Breast epithelium (tissue), 4 donors: ENCODE measurements at places on chromosomes 2 and 18.

- peak overlapping the region; percentile 30 for H3K27ac ChIP-seq
- no peaks in the 10 kb centered on the region for H3K27me3 ChIP-seq
- H3K36me3 ChIP-seq = no peaks in the 10 kb centered on the region
Observed at GRCh38 chr18:44729631-44730101, 49.0 kb downstream of the SETBP1 start.

DNA sequence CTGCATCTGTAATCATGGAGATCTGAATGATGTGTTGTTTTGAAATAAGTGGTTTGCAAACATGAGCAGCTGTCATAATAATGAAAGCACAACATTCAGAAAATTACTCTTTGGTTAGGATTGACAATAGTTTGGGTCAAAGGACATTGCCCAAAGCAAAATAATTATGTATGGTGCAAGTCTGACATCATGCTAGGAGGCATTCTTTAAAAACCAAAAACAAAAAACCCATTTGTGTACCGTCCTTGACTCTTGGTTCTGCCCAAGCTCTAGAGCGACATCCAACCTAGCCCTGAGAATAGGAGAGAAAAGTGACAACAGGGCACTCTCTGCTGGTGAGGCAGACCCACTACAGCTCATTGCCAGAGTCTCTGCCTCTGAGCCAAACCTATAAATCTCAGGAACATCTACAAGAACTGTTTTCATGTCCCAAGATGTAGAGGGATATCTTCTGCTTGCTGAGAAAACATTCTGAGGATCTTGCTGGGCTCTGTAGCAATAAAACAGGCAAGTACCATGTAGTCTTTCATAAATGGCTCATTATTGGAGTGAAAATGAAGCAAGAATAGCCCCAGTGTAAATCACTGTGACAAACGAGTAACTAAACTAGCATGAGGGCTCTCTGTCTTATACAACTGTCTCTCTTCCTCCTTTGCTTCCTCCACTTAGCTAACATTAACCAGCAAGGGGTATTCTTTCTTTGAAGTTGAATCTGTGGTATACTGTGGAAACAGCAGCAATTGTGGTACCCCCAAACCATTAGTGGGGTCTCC lies 266.8 kb upstream of the CXCR4 start:
- no peaks in the 10 kb centered on the region for H3K27me3 ChIP-seq
- no peaks in the 10 kb centered on the region for H3K36me3 ChIP-seq
- H3K4me1 ChIP-seq = no peaks in the 10 kb centered on the region
- no peak overlapping the region for H3K4me3 ChIP-seq
- H3K27ac ChIP-seq = no peak overlapping the region

DNA sequence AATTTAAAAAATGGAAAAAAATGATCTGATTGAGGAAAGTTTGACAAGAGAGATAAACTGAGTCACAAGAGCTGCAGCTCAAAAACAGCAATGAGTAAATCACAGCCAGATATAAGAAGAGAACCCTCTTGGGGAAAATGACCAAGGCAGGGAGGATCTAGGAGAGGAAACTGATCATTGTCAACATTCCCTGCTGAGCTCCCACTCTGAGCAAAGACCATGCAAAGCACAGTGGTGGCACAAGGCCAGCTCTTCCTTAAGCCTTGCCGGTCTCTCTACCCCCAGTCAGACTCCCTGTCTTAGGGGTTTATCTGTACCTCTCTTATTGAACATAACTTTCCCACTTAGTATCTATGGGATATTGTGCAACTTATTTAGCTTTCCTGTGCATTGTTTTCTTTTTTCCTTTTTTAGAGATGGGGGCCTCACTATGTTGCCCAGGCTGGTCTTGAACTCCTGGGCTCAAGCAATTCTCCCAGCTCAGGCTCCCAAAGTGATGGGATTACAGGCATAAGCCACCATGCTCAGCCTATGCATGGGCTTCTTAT lies 54.0 kb upstream of the PPP1CB start:
- no peak overlapping the region for H3K27ac ChIP-seq
- H3K4me1 ChIP-seq = no peaks in the 10 kb centered on the region
- no peak for DNase-seq
- no peaks in the 10 kb centered on the region for H3K36me3 ChIP-seq
- H3K4me3 ChIP-seq = no peak overlapping the region

DNA sequence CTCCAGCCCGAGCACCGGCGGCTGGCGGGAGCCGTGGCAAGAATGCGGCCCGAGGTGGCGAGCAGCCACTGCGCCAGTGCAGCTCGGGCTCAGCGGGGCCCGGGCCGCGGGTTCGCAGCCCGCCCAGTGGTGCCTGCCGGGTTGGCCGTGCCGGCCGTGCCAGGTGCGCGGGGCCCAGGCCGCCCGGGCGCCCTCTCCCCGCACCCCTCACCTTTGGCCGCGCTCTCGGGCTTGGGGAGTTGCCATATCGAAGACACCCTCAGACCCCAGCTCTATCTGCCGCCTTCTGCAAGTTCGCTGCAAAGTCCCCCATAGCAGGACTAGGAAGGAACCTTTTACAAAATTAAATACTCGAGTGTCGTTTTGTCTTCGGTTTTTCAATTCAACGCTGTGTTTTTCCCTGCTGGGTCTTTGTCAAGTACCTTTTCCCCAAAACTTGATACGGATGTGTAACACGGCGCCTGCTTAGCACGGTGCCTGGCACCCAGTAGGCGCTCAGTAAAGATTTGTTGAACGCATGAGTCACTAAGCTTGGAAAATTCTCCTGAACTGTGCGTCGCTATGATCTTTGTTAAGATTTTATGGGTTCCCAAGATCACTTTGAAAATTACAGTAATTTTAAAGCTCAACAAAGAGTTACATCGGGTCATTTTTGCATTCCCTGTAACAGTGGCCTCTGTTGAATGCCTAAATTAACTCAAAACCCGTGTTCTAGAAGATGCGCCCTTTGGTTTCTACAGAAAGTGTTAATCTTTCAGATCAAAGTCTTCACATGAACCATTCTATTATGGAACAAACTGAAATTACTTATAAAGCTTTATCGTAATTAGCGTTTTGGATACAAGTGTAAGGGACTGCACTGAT lies 750 bp downstream of the STRADB start:
- H3K27me3 ChIP-seq = no peaks in the 10 kb centered on the region
- no peaks in the 10 kb centered on the region for H3K4me1 ChIP-seq
- H3K4me3 ChIP-seq = peak overlapping the region; percentile 77

DNA sequence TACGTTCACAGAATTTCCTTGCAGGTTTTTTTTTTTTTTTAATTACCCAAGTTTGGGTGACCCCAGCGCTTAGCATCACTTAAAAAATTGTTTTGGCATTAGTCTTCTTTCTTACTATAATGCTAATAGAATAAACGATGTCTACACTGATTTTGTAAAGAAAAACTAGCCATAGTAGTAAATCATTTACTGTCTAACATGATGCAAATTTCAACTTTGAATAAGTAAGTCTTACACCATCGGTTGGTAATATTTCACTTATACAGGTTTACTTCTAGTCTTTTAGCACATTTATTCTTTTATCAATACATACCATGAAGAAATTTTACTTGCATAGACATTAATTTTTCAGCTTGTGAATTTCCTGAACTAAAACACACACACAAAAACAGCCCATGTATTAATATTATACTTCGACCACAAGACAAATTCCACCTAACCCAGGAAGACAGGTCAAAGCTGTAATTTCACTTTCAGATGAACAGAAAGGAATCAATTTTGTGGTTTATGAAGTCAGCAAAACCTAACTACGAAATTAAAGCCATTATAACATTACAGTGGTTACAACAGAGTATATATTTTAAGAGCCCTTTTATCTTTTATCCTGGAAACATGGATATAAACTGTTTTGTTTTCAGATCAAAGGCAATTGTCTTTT lies 1.9 kb downstream of the YES1 start:
- H3K4me1 ChIP-seq = no peaks in the 10 kb centered on the region
- peak overlapping the region; percentile 90 for H3K4me3 ChIP-seq
- no peak overlapping the region for H3K27ac ChIP-seq
- no peaks in the 10 kb centered on the region for H3K36me3 ChIP-seq
- no peak for DNase-seq

DNA sequence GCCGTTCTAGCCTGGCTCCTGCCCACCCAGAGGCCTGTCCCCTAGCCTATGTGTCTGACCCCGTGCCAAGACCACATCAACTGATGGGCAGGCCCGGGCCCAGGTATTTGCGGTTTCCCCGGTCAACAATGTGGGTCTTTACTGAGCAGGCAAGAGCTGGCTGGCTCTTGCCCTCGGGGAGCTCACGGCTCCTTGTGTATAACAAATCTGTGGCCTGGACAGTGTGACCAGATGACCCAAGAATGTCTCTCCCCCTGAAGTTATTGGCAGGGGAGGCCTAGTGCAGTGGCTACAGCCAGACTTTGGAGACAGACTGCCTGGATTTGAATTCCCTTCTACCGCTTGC lies 179.6 kb downstream of the KLHL29 start:
- H3K36me3 ChIP-seq = no peaks in the 10 kb centered on the region
- peaks cover 27% of the 10 kb centered on the region for H3K4me1 ChIP-seq
- no peaks in the 10 kb centered on the region for H3K27me3 ChIP-seq
- no peak overlapping the region for H3K4me3 ChIP-seq
- H3K27ac ChIP-seq = peak overlapping the region; percentile 90

DNA sequence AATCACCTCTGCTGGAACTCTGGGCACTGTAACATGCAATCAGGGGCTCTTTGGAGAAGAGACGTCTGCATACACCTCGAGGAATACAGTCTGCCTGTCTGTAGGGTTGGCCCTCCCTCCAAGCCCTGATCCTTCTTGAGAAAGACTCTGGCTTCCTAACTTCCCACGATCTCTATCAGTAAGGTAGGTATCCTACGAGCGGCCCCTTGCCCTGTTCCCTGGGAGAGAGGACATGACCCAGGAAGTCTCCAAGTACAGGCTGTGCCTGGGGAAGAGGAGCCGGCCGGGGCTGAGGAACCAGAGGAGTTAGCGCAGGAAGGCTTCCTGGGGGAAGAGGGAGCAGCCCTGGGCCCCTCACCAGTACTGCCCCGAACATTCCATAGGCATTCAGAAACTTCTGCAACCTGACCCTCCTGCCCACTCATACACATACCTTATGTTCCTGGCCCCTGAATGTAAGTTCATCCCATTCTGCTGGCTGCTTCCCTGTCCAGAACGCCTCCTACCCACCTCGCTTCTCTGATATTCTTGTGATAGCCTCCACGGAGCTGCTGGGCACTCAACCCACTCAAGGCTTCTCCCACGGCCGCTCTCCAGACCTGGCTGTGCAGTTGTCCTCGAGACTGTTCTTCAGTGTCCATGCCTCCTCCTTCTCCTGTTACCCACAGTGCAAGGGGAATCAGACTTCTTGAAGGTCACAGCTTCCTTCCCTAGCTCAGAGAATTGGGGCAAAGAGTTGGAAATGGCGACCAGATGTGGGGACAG lies 116.1 kb downstream of the CYP26B1 start:
- no peaks in the 10 kb centered on the region for H3K4me1 ChIP-seq
- H3K27me3 ChIP-seq = peaks cover 3% of the 10 kb centered on the region
- H3K4me3 ChIP-seq = no peak overlapping the region
- H3K27ac ChIP-seq = no peak overlapping the region
- no peaks in the 10 kb centered on the region for H3K36me3 ChIP-seq
- no peak for DNase-seq

DNA sequence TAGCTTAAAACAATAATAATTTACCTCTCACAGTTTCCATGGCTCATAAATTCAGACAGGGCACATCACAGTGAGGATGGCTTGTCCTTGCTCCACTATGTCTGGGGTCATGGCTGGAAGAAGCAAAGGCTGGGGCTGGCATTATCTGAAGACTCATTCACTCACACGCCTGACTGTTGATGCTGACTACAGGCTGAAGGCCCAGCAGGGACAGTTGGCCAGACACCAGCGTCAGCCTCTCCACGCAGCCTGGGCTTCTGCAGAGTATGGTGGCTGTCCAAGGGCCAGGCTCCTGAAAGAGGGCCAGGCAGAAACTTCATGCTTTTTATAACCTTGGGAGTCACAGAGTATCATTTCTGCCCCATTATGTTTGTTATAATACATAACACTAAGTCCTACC lies 33.4 kb downstream of the YPEL5 start:
- no peaks in the 10 kb centered on the region for H3K4me1 ChIP-seq
- no peak overlapping the region for H3K4me3 ChIP-seq
- H3K27me3 ChIP-seq = no peaks in the 10 kb centered on the region

- H3K27me3 ChIP-seq = no peaks in the 10 kb centered on the region
- H3K4me1 ChIP-seq = no peaks in the 10 kb centered on the region
- no peak overlapping the region for H3K27ac ChIP-seq
- no peak for DNase-seq
Observed at GRCh38 chr2:168683996-168684395, 118.4 kb upstream of the NOSTRIN start.

DNA sequence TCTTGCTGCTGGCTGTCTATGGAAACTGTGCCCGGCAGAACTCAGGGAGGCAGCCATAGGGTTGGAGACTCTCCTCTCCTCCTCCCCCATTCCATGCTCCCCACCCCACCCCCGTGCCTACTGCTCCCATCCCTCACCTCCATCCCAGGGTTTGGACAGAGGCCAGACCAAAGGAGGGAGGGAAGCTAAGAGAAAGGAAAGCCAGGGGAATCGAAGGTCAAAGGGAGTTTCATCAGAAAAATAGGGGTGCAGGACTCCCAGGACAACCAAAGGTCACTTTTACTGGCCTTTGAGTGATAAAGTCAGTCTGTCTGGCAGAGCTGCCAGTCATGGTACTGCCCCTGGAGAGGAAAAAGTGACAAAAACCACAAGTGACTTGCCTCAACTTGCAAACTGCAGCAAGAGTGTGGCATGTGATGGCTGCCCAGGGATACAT lies 187.3 kb upstream of the CTAGE1 start:
- H3K27ac ChIP-seq = peak overlapping the region; percentile 74
- H3K4me1 ChIP-seq = no peaks in the 10 kb centered on the region

DNA sequence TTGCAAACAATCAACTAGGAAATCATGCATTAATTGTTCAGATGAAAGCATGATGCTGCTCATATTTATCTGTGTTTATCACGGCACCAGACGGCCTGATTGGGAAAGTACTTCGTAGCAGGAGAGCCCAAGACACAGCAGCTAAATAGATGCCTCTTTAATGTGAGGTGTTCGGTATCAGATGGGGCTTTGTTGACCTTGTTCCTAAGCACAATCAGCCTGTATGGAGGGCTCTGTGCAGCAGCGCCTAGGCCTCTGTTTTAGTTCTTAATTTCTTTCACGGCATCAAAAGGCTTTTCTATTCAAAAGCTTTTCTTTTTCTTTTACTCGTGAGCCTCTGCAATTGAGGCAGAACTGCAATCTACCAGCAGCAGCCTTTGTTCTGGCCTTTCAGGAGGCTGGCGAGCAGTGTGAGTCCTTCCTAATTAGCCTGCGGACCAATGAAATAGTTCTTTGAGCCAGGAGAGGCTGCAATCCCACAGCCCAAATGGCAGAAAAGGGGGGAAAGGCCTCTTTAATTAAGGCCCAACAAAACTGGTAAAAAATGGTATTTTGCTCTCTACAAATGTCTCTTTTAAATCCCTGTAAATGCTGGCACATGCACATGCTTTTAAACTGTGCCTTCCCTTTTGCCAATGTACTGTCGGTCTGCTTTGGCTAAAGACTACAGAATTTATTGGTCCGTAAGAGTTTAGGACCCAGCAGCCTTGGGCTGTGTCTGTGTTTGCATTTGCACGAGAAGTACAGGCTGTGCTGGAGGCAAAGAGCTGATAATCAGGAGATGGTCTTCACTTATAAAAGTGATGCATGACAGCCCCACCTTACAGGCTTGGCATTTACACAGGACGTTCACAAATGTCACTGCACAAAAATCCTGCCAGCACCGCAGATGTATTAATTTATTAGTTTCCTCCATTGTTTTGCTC lies 159.6 kb downstream of the RND3 start:
- no peak for DNase-seq
- no peak overlapping the region for H3K4me3 ChIP-seq
- H3K27ac ChIP-seq = no peak overlapping the region
- no peaks in the 10 kb centered on the region for H3K27me3 ChIP-seq
- H3K36me3 ChIP-seq = no peaks in the 10 kb centered on the region
- H3K4me1 ChIP-seq = no peaks in the 10 kb centered on the region

- H3K27ac ChIP-seq = no peak overlapping the region
- H3K4me3 ChIP-seq = no peak overlapping the region
- no peaks in the 10 kb centered on the region for H3K27me3 ChIP-seq
- no peaks in the 10 kb centered on the region for H3K36me3 ChIP-seq
- DNase-seq = no peak
- no peaks in the 10 kb centered on the region for H3K4me1 ChIP-seq
Observed at GRCh38 chr2:27581417-27582128, 1.3 kb upstream of the ZNF512 start.
